ENCODE measurements at places on chromosomes 7 and 10.
A peak's percentile ranks its signal among the peaks of the same experiment; 100 is the strongest.

DNA sequence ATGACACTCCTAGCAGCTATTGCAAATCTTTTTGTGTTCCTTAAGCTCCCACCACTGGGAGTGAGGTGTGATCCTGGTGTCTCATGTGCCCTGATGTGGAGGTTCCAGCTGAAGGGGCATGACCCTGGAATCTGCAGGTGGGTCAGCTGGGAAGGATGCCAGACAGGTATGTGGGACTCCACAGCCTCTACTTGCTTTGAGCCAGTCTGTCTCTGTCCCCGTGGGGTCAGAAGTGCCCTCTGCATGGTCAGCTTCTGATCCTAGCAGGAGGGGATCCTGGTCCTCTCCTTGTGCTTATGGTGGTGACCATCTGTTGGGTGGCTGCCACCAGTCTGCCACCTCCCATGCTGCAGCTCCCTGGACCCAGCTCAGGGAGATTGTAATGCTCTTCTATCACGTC lies 51.1 kb upstream of the COMTD1 start:
- DNase-seq = no peak

- no peak for DNase-seq
Observed at GRCh38 chr10:124348801-124349200, 69.9 kb downstream of the OAT start.

- DNase-seq = no peak
Observed at GRCh38 chr7:131072505-131073091, 255.1 kb upstream of the MKLN1 start.

DNA sequence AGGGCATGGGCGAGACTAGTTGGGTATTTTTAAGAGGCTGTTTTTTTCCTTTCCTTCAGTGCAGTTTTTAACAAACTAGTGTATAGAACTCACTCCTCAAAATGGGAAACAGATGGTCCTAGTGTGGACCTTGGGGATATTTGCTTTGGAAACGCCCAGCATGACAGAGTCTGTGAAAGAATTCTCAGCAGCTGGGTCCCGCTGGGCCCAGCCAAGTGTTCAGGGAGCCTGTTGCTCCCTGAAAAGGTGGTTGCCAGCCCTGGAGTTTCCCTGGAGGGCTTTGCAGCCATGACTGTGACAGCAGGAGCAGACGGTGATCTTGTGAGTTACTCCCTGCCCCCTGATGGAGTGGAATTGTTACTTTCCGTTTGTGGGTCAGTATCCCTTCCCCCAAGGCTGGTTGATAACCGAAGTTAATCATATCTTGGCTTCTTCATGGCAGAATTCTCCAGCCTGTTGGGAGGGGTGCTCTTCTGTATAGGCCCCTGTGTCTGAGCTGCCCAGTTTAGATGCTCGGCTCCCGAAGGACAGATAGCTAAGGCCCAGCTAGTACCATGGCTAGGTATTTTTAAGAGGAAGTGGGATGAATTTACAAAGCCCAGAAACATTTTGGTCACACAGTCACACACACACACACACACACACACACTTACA lies 278.6 kb upstream of the HABP2 start:
- peak; percentile 31 for DNase-seq

DNA sequence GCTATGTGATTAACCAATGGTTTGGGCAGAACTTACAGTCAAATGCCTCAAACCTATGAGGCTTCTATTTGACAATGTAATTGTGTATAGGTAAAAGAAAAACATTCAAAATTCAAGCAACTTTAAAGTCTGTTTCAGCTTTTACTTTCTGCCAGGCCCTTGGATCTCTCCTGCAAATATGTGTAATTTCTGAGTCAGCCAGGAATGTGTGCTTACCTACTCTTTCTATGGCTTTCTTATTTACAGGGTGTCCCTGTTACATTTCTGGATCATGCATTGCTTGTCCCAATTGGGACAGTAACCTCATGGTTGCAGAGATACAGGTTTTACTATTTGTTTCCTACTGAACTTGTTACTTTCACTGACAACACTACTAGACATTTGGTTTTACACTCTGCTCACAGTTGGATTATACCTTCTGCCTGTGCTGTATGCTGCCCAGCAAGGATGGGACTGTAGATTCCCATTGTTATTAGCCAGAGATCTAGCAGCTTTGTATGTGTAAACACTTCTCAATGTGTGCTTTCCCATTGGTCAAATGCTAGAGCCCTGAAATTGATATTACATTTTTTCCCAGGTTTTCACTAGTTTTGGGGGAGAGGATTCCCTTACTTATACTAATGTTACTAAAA lies 355.3 kb downstream of the ARL4A start:
- no peak for DNase-seq

- DNase-seq = no peak
Observed at GRCh38 chr10:78366663-78367411, 333.2 kb downstream of the RPS24 start.

GRCh38 chr7:102146122-102146521 lies 140.5 kb upstream of the SH2B2 start:
- no peak for DNase-seq

DNA sequence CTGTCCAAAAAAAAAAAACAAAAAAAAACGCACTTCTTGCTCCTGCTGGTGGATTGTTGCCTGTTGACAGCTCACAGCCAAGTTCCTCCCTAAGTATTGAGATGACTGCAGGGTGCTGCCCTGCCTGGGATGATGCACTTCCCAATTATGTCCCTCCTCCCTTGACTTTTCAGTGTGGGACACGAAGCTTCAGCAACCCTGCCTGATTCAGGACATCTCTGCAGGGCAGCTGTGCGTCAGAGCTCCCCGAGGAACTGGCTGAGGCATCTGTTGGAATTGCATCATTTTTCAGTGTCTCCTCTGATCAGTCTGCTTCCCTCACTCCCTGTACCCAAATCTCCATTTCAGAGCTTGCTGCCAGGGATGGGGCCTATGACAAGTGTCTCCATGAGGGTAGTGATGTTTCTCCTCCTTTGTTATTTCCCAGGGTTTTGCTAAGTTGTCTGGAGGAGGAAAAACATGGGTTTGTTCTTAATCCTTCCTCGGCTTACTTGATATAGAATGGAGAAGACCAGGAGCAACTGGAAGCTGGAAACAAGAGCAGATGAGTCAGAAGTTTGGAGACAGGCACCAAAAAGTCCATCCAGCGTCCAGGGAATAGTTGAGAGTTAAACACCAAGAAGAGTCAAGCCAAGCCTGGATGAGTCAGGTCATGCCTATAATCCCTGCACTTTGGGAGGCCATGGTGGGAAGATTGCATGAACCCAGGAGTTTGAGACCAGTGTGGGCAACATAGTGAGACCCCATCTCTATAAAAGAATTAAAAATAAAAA lies 355.1 kb downstream of the GALNT17 start:
- no peak for DNase-seq

DNA sequence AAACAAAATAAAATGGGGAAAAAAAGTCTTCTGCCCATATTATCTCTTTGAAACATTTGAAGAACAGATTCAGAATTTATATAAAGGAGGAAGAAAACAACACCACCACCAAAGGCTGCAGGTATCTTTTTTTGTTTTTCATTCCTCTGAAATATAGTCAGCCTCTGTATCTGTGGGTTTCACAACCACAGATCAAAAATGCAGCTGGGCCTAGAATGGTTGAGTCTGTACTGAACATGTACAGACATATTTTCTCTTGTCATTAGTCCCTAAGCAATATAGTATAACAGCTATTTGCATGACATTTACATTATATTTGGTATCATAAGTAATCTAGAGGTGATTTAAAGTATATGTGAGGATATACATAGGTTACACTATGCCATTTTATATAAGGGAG lies 559.7 kb upstream of the LRRN3 start:
- no peak for DNase-seq

DNA sequence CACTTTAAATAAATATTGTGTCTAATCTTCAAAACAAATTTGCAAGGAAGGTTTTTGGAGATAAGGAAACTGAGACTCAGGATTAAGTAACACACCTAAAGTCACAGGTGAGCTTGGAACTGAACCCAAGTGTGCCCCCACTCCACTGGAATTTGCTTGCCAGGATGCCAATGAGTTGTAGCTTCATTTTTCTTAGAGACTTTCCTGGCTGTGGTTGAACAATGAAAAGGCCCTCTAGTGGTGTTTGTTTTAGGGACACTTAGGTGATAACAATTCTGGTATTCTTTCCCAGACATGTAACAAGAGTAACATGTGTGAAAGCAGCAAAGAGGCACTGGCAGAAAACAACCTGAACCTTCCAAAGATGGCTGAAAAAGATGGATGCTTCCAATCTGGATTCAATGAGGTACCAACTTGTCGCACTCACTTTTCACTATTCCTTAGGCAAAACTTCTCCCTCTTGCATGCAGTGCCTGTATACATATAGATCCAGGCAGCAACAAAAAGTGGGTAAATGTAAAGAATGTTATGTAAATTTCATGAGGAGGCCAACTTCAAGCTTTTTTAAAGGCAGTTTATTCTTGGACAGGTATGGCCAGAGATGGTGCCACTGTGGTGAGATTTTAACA lies 1.5 kb downstream of the IL6 start:
- DNase-seq = no peak

- no peak for DNase-seq
Observed at GRCh38 chr7:116521046-116521664, 3.7 kb upstream of the CAV1 start.

GRCh38 chr7:93894966-93895640 lies 4.5 kb upstream of the TFPI2 start:
- no peak for DNase-seq

DNA sequence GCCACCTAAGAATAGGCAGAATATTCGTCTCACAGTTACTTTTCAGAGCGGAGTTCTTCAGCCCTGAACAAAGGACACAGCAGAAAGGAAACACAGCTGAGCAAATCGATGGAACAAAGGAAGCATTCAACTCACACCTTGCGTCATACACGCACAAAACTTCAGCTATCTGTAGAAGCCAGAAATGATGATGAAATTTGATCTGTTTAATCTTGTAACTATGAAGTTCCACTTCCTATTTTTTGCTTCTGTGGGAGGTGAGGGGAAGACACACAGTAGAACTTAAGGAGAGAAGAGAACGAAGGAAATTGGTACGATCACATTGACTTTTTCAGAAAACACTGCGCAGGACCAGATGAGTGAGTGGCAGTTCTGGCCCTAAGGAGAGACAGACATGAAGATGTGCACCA lies 26.2 kb downstream of the FAM171A1 start:
- no peak for DNase-seq

- no peak for DNase-seq
Observed at GRCh38 chr7:133614251-133614650, 361.4 kb downstream of the EXOC4 start.

All from BJ (cell line).